ENCODE measurements at places on chromosomes 12 and 14.

GRCh38 chr12:77001276-77001675, 64.1 kb downstream of the E2F7 start:
- no peak for DNase-seq

- no peak for DNase-seq
Measured at GRCh38 chr14:23335623-23336022, 14.4 kb downstream of the PABPN1 start.

DNA sequence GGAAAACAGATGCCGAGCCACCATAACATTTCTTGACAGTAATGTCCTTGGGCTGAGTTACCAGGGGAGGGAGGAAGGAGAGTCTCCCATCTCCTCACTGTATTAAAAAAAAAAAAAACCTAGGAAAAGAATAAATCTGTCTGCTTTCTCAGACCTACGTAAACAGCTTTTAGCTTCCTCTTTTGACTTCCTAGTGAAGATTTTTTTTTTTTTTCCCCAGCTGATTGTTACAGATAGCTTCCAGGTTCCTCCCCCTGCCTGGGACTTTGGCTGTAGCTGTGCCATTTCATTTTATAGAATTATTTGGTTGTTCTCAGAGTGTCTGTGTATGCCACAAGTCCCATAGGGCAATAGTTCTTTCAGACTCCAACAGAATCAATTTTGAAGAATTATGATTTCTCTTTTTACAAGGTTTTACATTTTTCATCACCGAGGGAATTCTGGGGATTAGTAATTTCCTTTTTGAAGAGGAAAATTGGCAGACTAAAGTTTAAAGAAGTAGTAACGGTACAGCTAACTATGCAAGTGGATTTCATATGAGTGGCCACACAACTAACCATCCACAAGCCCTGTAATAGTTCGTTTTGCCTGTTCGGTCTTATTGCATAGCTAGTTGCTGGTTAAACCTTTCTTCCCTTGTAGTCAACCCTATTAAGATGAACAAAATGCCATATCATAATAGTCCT, 23.1 kb upstream of the GNS start:
- no peak for DNase-seq

GRCh38 chr12:123659996-123660727, 10.8 kb upstream of the TCTN2 start:
- DNase-seq = peak; percentile 97
